Stimulated activated CD4-positive, alpha-beta T cell treated with anti-CD3 and anti-CD28 coated beads, TNF-alpha, amount 100 ng/mL, for 4 hours (primary cell): ENCODE measurements at places on chromosomes 11 and 22.

- DNase-seq, result no peak
Measured at GRCh38 chr11:39367534-39367933, 2091.9 kb downstream of the LRRC4C start.

DNA sequence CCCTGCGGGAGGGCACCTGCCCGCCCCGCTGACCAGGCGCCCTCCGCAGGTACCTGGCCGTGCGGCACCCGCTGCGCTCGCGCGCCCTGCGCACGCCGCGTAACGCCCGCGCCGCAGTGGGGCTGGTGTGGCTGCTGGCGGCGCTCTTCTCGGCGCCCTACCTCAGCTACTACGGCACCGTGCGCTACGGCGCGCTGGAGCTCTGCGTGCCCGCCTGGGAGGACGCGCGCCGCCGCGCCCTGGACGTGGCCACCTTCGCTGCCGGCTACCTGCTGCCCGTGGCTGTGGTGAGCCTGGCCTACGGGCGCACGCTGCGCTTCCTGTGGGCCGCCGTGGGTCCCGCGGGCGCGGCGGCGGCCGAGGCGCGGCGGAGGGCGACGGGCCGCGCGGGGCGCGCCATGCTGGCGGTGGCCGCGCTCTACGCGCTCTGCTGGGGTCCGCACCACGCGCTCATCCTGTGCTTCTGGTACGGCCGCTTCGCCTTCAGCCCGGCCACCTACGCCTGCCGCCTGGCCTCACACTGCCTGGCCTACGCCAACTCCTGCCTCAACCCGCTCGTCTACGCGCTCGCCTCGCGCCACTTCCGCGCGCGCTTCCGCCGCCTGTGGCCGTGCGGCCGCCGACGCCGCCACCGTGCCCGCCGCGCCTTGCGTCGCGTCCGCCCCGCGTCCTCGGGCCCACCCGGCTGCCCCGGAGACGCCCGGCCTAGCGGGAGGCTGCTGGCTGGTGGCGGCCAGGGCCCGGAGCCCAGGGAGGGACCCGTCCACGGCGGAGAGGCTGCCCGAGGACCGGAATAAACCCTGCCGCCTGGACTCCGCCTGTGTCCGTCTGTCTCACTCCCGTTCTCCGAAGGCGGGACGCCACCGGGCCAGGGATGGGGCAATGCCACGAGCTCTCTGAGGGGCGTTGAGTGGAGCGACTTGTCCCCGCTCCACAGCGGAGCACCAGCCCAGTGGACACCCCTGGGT is 1.8 kb downstream of the GALR3 start:
- DNase-seq, result no peak

- DNase-seq, result no peak
Measured at GRCh38 chr22:36606114-36606513, 77.1 kb upstream of the EIF3D start.

GRCh38 chr11:44893846-44894617 is 56.7 kb downstream of the TP53I11 start:
- DNase-seq, result peak; percentile 18

- no peak for DNase-seq
Measured at GRCh38 chr11:16167706-16168487, 188.4 kb downstream of the SOX6 start.

DNA sequence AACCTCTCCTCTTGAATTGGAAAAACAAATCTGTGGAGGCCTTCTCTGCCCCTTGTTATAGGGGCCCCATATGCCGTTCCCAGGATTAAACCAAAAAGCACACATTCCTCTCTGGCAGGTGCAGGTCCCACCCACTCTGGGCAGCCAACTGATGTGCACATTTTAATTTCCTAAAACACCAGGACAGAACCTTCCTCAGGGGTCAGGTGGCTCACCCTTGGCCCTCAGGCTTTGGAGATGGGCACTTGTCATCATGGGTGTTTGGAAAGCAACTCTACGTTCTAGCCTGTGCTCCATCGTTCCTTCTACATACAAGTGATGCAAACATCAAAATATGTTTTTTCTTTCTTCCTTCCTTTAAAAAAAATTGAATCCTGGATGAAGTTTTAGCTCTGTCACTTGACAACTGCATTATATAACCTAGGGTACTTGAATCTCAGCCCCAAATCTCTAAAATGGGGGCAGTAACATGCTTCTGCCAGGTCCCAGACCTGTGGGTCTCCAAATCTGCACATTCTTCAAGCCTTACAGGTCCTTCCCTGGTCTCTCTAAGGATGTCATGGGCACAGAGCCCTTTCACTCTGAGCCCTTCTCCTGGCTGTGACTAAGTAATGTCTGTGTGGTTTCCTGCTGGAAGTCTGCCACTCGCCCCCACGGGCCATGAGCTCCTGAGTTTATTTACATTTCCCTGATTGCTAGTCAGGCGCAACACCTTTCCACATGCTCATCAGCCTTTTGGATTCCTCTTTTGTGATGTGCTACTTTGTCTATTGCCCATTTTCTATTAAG is 43.8 kb downstream of the KCNQ1OT1 start:
- no peak for DNase-seq

GRCh38 chr11:73012121-73012863 is 129.8 kb downstream of the FCHSD2 start:
- DNase-seq, result no peak

GRCh38 chr11:134662629-134663360 is 250.8 kb upstream of the B3GAT1 start:
- no peak for DNase-seq

DNA sequence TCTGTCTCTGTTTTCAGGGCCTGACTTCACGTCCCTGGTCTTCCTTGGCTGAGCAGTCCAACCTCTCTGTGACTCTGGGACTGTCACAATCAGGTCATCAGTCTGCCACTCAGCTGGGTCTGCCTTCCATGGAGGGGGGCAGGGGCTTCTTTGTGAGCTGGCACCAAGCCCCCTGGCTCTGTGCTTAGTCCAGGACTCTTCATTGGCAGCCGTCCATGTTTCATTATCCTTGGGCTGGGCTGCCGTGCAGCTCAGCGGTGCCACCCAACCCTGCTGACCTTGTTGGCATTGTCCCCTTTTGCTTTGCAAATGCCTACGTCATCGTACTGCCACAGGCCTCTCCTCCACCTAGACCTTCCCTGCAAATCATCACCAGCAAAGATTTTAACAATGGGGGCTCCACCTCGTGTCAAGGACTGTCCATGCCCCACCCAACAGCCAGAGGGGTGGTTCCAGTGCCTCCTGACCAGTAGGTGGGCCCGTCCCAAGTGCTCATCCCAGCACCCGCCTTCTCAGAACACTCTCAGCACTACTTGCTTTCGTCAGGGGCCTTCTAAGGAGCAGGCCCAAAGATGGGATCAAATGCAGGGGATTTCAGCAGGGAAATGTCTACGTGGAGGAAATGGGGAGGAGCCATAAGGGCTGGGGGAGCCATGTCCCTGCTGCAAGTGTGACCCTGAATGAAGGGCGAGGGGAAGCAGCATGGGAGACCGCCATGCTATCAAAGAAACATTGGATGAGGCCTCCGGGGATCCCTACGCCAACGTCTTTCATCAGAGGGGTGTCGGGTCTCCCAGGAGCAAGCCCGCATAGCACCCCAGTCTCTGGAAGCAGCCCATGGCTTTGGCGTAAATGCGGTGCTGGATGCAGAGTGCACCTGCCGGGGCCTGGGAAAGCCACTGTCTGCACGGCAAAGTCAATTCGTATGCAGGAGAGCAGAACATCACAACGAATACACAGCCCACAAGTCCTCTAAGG is 18.2 kb downstream of the KRTAP5-6 start:
- DNase-seq, result no peak

DNA sequence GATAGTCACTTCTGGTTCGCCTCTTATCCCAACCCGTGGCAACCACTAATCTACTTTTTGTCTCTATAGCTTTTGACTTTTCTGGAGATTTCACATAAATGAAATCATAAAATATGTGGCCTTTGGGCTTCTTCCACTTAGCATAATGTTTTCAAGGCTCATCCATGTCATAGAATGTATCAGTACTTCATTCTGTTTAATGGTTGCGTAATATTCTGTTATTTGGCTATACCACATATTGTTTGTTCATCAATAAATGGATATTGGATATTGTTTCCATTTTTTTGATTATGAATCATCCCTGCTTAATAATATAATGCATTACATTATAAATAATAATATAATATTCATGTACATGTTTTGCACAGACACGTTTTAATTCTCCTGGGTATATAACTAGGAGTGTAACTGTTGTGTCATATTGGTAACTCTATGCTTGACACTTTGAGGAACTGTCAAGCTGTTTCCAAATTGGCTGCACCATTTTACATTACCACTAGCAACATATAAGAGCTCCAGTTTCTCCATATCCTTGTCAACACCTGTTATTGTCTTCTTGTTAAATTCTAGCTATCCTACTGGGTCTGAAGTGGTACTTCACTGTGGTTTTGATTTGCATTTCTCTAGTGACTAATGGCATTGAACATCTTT is 181.5 kb downstream of the CADM1 start:
- DNase-seq, result no peak

- DNase-seq, result no peak
Measured at GRCh38 chr22:36324414-36324813, 63.4 kb downstream of the MYH9 start.

- DNase-seq, result no peak
Measured at GRCh38 chr22:41672780-41673509, 15.7 kb downstream of the SNU13 start.

DNA sequence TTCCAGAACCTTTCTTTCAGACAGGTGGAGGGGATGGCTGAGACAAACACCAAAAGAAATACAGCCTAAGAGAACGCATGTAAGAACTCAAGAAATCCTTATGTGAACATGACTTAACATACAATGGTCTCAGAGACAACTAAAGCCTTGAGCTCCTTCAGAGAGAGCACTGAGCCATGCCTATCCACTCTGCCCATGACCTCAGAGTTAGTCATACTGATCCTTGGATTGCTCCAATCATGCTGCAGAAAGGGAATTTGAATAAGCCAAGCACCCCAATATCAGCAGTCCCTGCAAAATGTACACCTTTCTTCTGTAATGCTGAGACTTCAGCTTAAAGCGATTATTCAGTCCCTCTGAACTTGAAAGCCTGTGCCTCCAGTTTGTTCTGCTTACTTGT is 43.2 kb upstream of the CHKA start:
- no peak for DNase-seq

DNA sequence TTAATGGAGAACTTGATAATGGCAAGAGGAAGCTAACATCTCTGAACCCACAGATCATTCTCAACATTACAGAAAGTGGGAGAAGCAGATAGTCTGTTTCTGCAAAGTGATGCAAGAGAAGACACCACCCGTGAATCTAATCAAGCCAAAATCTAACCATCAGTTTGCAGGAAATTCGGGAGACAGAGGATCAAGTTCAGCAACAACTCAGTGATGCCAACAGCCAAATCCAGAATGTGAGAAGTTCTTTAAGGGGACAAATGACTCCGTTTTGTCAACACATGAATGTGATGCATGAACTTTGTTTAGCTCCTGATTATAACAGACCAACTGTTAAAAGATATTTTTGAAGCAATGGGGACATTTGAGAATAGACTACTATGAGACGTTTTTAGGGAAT is 95.2 kb upstream of the LDLRAD3 start:
- no peak for DNase-seq

GRCh38 chr11:84685976-84686375 is 941.2 kb downstream of the DLG2 start:
- DNase-seq, result no peak

DNA sequence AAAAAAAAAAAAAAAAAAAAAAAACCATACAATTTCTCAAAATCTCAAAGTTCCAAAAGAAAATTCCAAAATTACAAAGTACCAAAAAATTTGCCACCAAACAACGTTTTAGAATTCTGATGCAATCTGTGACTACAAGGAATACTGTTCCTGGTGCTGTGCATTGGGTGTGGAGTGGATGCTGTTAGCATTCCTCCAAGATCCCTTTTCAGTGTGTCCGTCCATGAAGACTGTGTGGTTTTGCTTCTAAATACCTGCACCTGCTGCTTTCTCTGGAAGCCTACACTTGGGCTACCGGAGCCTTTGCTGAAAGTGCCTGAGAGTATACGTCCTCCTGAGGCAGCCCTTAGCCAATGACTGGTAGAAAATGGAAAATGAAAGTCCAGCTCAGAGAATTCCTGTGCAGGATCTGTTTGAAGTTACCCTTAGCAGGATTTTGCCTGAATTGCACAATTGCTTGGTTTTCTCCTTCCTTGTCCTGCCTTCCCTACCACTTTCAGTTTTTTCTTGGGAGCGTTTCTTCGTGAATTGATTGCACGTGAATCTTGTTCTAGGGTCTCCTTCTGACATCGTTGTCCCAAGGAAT is 140.8 kb downstream of the TRPC6 start:
- DNase-seq, result no peak

- DNase-seq, result no peak
Measured at GRCh38 chr11:56783448-56784041, 35.0 kb upstream of the OR9G4 start.

- no peak for DNase-seq
Measured at GRCh38 chr22:28268171-28268570, 349.1 kb upstream of the PITPNB start.

DNA sequence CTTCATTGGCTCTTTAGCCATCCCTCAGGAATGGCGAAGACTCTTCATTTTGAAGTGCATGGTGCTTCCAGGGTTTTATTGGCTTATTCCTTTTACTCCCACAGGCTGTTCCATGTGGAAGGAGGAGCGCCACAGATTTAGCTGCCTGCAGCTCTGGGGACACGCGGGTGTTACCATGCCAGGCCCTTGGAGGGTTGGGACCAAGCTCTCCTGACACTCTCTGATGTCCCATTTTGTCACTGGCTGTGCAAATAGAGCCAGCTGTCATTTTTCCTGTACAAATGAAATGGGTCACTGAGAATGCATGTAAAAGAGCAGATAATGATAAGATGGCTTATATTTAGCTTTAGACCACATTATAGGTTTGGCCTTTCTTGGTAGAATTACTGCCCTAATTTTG is 9.2 kb downstream of the THYN1 start:
- DNase-seq, result no peak

GRCh38 chr11:95443386-95443785 is 212.4 kb upstream of the SESN3 start:
- no peak for DNase-seq

- no peak for DNase-seq
Measured at GRCh38 chr11:108853864-108854263, 189.0 kb downstream of the DDX10 start.

- no peak for DNase-seq
Measured at GRCh38 chr22:46753360-46753759, 9.1 kb upstream of the TBC1D22A start.

DNA sequence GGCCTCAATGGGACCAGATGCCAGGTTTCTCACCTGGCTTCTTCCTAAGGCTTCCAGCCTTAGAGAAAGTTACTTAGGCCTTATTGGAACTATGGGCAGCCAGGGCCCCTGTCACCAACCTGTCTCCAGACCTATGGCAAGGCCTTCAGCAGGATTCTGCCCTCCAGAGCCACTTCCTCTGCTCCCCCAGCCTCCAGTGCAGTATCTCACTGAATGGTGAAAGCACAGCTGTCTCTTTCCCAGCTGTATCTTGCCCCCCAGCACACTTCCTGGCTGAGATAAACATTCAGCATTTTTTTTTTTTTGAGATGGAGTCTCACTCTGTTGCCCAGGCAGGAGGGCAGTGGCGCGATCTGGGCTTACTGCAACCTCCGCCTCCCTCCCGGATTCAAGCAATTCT is 1.5 kb downstream of the SLC2A11 start:
- no peak for DNase-seq

DNA sequence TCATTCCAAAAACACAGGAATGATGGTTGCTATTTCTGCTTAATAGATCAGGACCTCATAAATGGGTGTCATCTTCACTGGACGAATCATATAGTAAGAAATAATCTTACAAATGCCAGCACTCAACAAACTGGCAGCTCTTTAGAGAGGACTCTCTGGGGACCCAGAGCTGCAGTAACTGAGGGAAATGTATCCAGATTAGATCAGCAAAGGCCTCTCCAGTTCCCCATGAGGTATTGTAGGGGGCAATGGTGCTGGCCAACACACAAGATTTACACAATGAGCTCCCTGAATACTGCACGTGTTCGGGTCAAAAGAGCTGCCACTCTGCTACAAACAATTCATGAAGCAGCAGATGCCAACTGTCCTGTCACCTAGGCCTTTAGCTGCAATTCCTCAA is 110.2 kb downstream of the RBFOX2 start:
- DNase-seq, result no peak
